ENCODE measurements at places on chromosomes 16 and 17.

DNA sequence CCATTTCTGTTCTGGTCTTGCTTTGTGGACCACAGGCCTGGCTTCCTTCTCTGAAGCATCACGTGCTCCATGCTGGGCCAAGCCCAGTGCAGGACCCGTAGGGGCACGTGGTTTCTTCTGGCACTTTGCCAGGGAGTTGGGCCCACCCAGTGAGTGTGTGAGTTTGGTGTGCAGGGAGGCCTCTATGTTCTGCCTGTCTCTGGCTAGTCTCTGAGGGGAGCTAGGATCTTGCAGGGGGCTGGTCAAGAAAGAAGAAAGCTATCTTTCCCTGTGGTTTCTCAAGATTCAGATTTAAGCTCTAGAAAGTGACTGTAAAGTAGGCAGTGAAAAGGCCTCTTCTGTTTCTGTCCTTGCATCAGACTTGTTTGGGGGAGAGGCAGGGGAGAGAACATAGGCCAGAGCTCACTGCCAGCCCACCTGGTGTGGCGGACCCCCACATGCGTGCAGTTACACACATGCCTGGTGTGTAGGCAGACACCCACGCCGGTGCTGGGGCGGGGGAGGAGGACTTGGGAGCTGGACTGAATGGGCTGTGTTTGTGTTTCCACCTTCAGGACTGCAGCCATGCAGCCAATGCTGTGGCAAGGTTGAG is 11.8 kb downstream of the LASP1 start:
- peak; percentile 49 for DNase-seq

DNA sequence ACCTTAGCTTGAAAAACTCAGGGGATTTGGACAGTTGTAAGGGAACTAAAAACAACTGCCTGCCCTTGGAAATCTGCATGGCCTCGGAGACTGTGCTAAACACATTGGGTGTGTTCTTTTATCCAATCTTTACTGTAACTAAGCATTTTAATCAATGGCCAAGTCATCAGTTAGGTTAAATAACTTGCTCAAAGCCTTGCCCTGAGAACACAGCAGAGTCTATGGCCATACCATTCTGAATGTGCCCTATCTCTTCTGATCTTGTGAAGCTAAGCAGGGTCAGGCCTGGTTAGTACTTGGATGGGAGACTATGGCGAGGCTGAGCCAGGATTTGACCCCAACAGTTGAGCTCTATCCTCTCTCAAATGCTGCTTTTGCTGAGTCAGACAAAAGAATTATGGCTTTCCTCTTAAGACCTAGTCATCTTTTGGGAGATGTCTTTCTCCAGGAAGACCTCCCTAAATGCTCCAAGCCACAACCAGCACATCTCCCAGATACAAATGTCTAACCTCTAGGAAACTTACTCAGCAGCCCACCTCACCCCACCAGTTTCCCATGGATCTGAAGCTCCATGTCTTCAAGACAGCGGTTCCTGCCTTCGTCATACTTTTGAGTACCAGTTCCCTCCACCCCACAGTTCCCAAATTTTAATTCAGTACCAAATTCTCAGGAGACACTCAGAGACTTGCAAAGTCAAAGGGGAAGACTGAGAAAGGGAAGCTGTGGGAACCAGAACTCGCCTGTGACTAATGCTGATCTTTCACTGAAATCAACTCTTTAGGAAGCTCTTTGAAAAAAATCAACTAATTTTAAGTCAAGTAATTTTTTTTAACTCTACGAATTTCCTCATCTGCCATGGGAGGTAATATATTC is 336.1 kb downstream of the MAF start:
- no peak for DNase-seq

DNA sequence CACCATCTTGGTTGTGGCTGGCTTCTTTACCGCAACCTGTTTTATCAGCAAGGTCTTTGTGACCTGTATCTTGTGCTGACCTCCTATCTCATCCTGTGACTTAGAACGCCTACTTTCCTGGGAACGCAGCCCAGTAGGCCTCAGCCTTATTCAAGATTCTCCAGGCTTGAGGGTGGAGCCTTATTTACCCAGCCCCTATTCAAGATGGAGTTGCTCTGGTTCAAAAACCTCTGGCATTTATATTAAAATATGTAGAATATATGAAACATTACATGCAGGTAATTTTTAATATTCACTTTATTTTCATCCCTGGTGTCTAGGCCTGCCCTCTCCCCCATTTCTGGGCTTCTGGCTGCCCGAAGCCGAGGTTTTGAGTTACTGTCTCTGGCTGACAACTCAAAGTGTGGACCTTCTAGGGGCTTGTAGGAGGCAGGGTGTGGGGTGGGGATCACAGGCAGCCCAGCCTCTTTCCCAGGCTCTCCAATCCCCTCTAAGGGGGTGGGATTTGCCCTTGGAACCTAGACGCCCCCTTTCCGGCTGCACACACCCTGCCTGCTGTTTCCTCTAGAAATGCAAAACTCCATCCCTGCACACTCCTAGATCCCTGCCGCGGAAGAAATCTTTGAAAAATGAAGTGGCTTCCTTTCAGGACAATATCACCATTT is 152.0 kb downstream of the KCNJ12 start:
- DNase-seq = no peak

GRCh38 chr16:84613408-84614072 is 4.3 kb downstream of the COTL1 start:
- DNase-seq = no peak

GRCh38 chr16:51388516-51388951 is 237.5 kb upstream of the SALL1 start:
- DNase-seq = no peak

DNA sequence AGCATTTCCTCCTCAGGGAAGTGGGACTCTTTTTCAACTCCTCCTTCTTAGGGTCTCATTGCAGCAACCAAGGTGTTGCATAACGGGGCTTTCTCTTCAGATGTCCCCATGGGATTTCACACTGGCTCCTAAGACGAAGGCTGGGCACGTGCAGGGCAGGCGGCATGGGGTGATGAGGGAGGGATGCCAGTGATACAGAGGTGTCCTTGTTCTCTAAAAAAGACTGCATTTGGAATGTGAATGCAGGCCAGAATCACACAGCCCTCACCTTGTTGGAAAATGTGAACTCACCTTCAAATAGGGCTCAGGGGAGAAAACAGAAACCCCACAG is 105.6 kb downstream of the XYLT1 start:
- DNase-seq = no peak

DNA sequence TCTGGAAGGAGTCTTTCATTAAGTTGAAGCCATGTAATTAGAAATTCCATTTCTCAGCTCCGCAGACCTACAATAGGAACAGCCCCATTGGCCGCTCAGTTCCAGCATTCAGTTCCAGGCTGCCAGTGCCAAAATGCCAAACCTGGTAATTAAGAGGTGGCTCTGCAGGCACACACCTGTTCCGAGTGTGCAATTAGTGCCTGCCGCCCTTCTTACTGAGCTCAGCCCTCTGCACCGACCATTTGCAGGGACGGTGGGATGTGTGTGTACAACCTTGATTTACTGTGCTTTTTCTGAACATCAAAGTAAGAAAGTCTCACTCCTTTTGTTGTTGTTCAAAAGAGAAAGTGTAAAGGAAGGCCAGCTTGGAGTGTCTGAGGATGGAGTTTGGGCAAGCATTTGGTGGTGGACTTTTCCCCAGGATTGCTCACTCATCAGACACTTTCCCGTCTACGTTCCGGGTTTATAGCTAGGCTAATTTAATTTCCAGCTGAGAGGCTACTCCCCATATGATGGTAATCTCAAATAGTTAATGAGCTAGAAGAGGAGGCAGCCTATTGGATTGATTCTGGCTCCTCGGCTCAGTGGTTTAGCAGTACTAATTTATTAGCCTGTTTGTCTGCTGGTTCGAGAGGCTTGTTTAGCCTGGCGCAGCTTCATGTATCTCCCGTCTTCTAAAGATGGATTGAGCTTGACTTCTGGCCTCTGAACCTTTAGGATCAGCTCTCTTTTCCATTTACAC is 20.0 kb downstream of the HS3ST3B1 start:
- no peak for DNase-seq

DNA sequence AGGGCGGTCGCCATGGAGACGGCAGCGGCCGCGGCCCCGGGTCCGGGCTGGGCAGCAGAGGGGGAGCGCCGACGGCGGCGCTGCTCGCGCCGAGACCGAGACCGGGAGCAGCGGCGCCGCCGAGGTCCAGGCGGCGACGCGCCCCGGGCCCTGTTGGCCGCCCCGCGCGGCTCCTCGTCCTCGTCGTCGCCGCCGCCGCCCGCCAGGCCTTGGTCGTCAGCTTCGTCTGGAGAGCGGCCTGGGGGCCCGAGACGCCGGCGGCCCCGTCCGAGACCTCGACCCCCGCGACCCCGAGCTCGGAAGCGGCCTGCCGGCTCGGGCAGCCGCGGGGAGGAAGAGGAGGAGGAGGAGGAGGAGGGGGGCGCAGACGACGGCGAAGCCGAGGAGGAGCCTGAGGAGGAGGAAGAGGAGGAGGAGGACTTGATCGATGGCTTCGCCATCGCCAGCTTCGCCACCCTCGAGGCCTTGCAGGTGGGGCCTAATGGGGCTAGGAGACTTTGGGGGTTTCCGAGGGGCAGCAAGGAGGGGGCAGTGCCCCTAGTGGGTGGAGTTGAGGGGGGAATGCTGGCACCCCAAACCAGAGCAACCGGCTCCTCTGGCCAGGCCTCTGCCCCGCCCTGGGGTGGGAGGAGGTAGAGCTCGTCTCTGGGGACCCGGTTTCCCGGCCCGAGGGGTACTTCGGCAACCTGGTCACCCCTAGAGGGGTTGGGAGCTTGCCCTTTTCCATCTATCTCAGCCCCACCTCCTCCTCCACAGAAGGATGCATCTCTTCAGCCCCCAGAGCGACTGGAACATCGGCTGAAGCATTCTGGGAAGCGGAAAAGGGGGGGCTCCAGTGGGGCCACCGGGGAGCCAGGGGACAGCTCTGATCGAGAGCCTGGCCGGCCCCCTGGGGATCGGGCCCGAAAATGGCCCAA is 1.5 kb downstream of the FBRS start:
- DNase-seq = peak; percentile 61

GRCh38 chr17:33435721-33436301 is 142.7 kb upstream of the ASIC2 start:
- DNase-seq = no peak

DNA sequence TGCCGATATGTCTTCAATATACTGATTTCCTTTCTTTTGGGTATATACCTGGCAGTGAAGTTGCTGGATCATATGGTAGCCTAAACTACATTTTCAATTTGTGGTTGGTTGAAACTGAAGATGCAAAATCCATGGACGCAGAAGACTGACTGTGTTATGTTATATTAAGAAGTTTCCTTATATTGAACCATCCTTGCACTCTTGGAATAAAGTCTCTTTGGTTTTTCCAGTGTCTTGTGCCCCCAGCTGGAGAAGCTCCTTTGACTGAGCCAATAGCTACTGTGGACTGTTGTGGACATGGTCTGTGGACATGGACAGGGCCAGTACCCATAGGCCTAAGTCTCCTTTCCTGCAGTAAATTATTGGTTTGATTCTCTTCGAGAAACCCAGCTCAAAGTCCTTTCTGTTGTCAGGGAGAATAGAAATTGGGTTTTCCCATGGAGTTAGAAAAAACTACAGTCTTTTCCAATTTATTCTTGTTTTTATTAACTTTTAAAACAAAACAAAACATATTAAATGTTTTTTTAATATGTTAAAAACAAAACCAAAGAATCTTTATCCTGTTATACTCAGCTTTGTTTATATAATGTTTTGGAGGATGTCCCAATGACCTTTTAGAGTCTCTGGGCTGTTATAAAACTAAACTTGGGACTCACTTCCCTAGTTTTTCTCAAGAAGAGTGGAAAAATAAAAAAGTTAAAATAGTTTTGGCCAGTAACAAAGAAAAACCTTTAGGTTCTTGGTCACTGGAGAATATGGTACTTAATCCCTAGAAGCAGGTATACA is 15.2 kb upstream of the IL34 start:
- DNase-seq = no peak

DNA sequence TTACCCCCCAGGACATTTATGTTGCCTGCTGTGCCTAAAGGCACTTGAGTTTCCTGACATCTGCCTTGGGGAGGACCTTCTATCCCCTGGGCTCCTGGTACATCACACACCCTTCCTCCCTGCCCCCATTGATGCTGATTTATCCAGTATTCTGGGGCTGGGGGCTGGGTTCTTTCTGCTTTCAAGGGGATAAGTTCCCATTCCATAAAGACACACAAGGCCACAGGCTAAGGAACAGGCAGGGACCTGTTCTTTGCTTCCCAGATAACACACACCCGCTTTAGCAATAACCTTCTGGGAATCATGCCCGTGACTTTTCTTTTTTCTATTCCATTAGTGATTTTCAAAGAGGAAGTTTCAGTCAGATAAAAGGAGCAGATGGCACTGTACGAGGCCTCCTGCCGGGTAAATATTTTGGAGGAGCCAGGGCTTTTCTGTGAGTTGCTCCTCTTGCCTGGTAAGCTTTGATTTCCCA is 30.6 kb downstream of the CHD9 start:
- DNase-seq = no peak

DNA sequence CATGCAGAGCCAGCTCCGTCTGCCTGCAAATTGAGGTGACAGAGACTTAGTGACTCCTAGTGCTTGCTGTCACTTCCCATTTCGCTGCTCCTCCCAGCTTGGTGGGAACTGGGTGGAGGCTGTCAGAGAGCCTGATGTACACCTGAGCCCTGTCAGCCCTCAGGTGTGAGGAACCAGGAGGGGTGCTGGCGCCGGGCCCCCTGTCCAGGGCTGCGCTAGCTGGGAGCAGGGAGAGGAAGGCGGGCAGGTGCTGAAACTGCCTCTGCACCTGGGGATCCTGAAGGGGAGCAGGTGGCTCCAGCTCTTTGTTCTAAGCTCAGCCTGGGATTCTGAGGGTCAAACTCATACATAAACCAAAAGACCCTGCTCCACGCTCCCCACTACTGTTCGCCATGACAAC is 10.8 kb upstream of the WSCD1 start:
- no peak for DNase-seq

GRCh38 chr16:68356249-68356918 is 45.6 kb downstream of the PRMT7 start:
- DNase-seq = peak; percentile 56

DNA sequence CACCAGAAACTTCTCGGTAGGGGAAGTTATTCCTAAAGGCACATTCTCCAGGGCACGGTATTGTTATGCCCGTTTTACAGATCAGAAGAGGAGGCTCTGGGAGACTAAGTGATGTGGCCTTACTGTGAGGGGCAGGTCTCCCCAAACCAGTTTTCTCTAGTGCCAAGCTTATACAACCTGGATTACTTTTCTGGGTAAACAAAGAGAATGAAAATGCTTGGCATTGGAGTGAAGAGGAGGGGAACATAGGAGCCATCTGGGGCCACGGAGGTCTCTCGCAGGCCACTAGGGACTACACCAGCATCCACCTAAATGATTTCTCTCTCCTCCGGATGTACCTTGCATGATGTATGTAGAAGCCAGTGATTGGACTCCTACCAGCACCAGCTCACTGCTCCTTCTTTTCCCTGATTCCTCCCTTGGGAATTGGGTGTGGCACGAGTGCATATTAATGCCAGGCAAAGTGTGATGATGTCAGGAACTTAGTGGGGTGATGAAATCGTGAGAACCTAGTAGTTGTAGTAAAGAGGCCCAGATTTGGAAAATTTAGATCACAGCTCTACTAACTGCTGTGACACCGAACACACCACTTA is 674 bp downstream of the TOM1L1 start:
- DNase-seq = no peak

GRCh38 chr17:12472252-12473173 is 193.2 kb upstream of the MYOCD start:
- no peak for DNase-seq

GRCh38 chr17:40926341-40926740 is 11.1 kb downstream of the KRT23 start:
- no peak for DNase-seq
